Esophagus muscularis mucosa (tissue), 4 donors: ENCODE measurements at places on chromosomes 11 and 22. TPM values are rescaled to one million over a fixed set of nuclear protein-coding genes. Genes with fewer than 3 reads are reported as not detected.

- DNase-seq: peak; percentile 70
Observed at GRCh38 chr22:36727110-36727509, 23.6 kb upstream of the CACNG2 start.

GRCh38 chr22:39520226-39521105 is at the start of gene ATF4:
Gene ATF4, plus strand, starts transcription at chr22:39520562. Its CDS starts 884 bp downstream, at chr22:39521446.
- peak; percentile 98 for DNase-seq

DNA sequence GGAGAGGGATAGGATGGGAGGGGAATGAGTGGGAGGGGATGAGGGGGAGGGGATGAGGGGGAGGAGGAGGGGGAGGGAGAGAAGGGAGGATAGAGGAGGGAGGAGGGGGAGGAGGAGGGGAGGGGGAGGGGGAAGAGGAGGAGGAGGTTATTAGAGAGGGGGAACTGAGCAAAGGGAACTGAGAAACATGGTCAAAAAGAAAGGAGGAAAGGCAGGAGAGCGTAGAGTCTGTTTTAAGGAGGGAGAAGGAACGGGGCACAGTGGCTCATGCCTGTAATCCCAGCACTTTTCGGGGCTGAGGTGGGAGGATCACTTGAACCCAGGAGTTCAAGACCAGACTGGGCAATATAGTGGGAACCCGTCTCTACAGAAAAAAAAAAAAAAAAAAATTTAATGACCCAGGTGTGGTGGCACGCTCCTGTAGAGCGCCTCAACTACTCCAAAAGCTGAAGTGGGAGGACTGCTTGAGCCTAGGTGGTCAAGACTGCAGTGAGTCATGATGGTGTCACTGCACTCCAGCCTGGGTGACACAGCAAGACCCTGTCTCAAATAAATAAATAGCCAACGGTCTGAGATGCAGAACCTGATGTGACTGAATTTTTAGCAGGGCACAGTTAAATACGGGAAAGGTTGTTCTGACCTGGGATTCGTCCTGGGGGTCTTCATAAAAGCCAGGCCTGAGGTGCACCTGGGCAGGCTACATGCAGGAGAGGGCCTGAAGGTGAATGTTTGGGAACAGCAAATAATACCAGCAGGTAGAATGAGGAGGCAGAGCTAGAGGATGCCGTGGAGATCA is 4.0 kb downstream of the B3GNT6 start:
- DNase-seq: peak; percentile 86

DNA sequence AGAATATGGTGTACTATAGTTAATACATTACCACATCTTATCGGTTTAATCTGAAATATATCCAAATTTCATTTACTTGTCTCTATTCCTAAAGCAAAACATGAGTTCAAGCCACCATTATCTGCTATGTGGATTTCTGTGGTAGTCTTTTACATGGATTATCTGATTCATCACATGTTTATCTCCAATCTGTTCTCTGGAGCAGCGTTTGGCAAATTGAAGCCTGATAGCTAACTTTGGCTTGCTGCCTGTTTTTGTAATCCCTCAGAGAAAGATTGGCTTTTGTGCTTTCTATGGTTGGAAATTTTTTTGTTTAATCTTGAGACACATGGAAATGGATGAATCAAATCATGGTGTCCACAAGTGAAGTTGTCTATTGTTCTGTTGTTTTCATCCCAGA is 274.3 kb downstream of the JRKL start:
- no peak for DNase-seq

DNA sequence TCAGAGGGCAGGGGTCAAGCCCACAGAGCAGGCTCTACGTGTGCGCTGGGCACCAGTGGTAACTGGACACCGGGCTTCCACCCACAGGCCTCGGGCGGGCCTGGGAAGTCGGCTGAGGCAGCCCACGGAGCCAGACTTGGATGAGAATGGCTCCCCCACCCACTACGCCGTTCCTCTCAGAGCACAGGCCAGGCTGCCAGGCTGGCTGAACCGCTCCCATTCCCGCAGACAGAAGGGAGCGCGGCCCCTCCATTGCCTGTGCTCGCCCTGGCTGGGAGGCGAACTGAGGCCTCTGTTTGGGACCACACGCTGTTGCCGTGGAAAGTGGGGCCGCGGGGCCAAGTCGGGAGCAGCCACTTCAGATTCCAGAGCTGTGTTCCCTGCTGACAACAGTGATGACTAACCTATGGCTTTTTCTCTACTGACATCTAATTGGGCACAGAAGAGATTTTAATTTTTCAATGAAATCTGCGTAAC is 63.9 kb downstream of the MYH9 start:
- DNase-seq: no peak

DNA sequence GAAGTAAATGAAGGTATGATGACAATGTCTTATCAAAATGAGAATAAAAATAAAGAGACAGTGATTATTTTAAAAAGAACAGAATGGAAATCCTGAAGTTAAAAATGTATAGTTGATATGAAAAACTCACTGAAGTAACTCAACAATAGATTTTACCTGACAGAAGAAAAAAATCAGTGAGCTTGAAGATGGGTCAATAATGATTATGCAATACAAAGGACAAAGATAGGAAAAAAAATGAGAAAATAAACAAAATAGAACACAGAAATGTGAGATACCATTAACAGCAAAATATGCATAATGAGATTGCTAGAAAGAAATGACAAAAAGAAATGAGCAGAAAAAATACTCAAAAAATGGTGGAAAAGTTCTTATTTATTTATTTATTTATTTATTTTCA is 19.1 kb upstream of the APLNR start:
- DNase-seq: no peak

DNA sequence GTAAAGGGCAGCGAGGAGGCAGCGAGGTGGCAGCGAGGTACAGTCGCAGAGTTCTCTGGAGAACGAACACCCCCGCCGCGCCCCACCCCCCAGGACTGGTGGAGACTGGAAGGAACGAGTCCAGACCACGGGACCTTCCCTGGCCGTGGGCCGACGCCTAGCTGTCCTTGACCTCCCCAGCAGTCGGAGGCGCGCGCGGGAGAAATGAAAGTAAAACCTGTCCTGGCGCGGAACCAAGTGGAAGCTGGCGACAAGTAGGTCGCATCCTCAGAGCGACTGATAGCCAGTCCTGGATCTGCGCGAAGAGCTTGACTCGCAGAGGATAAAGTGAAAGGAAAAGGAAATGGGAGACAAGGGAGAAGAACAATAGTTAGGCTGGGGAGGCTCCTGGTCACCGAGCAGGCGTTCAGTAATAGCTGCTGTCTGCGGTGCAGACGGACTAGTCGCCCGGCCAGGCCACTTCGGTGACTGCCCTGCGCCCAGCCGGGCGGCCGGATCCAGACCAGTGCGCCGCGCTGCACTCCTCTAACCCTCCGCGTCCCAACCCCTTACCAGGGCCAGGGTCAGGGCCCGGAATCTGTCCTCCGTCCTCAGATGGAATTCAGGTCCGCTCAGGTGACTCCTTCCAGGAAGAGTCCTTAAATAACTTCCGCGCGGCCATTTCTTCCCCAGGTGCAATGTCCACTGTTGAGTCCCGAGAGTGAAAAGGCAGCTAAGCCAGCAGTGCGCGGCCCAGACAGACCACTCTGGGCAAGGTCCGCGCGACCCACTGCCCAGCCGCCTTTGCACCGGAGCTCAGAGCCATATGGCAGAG is 1.9 kb upstream of the ADM start:
- peak; percentile 95 for DNase-seq

DNA sequence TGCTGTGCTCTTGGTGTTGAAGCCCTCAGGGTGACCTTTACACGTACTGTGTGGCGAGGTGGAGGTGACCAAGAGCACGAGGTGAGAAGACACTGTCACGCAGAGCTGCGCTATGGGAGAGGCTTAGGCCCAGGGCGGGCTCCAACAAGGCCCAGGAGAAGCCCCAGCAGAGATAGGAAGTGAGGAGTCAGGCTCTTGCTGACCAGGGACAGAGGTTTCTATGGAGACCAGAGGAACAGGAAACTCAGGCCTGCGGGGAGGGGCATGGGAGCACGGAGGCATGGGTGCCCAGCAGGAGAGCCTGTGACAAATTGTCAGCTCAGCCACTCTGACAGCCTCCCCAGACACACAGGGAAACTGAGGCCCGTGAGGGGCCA is 15.8 kb downstream of the DGKZ start:
- no peak for DNase-seq

GRCh38 chr22:19234126-19234896 is 55.8 kb upstream of the SLC25A1 start:
- no peak for DNase-seq

DNA sequence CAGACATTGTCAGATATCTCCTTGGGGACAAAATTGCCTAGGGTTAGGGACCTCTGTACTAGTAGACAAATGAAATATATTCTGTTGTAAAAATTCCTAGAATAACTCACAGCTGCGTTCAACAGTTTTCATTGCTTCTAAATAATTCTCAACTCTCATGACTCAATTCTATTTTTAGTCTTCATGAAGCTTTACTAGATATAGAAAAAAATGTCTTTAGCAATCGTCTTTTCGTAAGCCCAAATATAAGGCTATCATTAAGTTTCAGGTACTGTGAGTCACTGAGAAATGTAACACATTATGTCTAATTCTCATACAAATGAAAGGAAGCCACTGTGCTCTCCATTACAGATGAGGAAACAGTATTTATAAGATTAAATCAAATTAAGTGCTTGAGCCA is 6.4 kb downstream of the MMP12 start:
- no peak for DNase-seq

- no peak for DNase-seq
Observed at GRCh38 chr11:1204381-1205101, 18.3 kb upstream of the MUC5B start.

GRCh38 chr11:114848027-114848426 is 169.7 kb downstream of the NXPE2 start:
- DNase-seq: peak; percentile 24

DNA sequence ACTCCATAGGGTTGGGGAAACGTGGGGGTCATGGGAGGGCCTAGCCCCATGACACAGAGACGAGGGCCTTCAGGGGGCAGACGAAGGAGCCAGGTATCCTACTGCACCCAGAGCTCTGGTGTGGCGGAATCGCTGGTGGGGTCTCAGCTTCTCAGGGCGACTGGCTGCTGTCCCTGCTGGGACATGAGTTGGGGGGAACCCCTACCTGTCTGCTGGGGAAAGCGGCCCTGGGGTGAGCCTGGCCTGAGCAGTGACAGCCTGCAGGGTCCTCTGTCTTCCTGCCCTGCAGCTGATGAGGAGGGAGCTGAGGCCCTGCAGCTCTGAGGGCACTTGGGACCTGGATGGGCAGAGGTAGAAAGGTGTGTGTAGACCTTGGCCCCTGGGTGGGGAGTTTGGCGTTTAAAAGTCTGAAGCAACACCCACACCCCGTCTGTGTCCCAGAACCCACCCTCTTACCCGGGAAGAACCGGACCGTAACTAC is 33.6 kb upstream of the GRAMD4 start:
- no peak for DNase-seq

DNA sequence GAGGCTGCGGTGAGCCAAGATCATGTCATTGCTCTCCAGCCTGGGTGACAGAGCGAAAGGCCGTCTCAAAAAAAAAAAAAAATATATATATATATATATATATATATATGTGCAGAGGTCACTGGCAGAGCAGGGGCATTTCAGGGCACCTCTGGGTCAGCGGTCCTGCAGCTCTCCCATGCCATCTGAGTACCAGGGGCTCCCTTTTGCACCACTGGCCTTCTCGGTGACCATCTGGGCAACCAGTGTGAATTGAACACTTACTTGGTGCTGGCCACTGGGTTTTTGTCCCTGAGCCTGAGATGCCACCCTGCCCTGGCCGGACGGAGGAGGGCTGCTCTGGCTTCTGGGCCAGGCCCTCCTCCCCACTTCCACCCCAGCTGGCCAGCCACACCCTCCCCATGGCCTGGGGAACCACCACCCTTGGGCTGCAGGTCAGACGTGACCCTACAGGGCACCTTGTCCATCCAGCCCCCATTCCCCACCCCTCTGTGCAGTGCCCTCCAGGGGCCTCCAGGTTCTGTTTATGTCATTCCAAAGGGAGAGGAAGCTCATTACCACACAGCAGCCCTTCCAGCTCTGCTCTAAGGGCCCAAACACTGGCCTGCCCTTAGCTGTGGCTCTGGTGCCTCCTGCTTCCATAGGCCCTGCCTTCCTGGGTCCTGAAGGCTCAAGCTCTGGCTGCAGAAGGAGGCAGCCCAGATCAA is 10.3 kb downstream of the MAPK8IP1 start:
- no peak for DNase-seq

DNA sequence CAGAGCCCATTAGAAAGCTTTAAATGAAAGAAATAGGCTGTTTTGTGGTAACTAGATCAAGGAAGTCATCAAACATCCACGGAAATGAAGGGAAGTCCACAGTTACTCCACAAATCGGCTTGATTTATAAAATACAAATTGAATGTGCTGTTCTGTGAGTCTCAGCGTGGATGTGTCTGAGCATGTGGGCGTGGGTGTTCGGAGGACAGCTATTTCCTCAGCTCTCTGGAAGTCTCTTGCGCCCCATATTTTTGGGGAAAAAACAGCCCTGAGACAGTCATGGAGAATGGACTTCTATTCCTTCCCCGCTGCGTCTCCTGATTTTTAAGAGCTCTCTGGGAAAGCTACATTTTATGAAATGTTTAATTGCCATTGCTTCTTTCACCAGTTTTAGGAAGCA is 144.4 kb downstream of the EFCAB6 start:
- DNase-seq: peak; percentile 31

Gene PGA5
- total RNA-seq: not detected

Gene UBQLNL
- total RNA-seq: 0.19 TPM

Gene CST6
- total RNA-seq: not detected

Gene GAL3ST1
- total RNA-seq: 1.8 TPM

Gene ANKK1
- total RNA-seq: 0.83 TPM

Gene RAG2
- not detected for total RNA-seq

Gene SHANK2
- total RNA-seq: 25.3 TPM

Gene TMA7B
- not detected for total RNA-seq

Gene SYCE3
- not detected for total RNA-seq

Gene RBM4
- total RNA-seq: 88.2 TPM

Gene HORMAD2
- not detected for total RNA-seq

Gene CBLIF
- total RNA-seq: not detected
